NCI-H1930 (cell line): ENCODE measurements at places on chromosomes 2 and 18.

DNA sequence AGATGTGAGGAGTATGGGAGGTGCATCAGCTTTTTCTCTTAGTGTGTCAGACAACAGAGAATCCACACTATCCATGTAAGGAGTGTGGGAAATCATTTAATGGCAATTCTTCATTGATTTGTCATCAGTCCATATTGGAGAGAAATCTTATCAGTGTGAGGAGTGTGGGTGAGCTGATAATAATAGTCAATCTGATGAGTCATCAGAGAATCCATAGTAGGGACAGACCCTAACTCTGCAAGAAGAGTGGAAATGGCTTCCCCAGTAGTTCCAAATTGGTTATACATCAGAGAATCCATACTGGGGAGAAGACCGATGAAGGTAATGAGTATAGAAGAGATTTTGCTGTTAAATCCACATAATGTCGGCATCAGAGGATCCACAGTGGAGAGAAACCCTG is 150.5 kb upstream of the THUMPD2 start:
- no peak for DNase-seq

DNA sequence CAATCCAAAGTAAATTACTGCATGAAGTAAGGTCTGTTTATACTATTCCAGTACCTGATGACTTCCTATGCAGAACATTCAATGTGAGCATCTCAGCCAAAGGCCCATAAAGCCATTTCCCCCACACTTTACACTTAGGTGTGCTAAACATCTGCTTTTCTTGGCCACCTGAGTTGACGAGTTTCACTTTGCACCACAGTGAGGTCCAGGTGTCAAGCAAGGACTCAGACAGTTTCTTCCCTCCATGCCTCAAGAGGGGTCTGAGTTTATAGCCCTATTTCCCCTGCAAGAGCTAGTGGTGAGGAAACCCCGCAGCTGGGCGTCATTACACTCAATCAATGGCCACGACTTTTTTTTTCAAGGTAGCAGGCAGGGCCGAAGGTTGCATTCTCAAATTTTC is 107.7 kb downstream of the MREG start:
- DNase-seq = no peak

DNA sequence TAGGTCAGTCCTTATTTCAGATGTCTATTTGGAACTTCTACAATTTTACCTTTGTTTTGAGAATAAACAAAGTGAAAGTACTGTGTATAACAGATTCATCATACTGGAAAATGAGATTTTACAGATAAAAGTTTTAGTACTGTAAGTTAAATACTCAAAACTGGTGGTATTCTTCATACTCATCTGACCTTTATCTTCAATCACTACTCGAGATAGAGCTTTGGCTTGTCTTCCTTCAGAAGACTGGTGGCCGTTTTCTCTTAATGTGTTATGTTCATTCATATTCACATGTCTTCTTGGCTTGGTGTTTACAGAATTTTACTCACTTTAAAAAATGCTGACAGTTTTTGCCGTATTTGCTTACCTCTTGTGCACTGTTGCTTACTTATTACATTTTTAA is 2.1 kb downstream of the SPOPL start:
- no peak for DNase-seq

- no peak for DNase-seq
Measured at GRCh38 chr2:196915507-196916189, 10.9 kb downstream of the PGAP1 start.

DNA sequence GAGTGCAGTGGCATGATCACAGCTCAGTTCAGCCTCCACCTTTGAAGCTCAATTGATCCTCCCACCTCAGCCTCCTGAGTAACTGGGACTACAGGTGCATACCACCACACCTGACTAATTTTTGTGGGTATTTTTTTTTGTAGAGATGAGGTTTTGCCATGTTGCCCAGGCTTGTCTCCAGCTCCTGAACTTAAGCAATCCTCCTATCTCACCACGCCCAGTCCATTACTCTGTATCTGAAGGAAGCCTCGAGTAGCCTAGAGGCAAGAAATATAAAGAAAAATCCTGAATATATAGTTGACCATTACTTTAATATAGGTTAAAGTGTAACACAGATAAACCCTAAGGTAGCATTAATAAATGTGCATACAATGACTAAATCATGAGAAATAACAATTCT is 686.8 kb upstream of the PIK3C3 start:
- DNase-seq = no peak

GRCh38 chr18:26863122-26863879 is 2.2 kb downstream of the AQP4 start:
- DNase-seq = peak; percentile 39

DNA sequence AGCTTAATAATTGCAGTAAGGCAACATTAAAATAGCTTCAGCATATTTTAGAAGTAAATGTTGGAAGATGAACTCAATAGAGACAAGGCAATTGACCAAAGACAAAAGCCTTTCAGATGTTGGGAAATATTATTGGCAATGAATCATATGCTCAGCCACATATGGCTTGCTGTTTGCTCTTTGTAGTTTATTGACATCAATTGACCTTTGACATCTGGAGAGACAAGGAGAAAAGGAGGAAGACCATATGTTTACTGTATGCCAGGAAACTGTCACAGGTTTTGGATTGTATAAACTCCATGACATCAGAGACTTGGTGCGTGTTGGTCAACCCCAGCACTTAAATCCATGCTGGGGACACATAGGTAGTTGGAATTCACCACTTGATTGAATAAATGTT is 60.6 kb upstream of the SLC16A14 start:
- no peak for DNase-seq

- no peak for DNase-seq
Measured at GRCh38 chr2:61784643-61785042, 69.2 kb downstream of the FAM161A start.

- DNase-seq = no peak
Measured at GRCh38 chr2:137192366-137193310, 427.3 kb downstream of the THSD7B start.

DNA sequence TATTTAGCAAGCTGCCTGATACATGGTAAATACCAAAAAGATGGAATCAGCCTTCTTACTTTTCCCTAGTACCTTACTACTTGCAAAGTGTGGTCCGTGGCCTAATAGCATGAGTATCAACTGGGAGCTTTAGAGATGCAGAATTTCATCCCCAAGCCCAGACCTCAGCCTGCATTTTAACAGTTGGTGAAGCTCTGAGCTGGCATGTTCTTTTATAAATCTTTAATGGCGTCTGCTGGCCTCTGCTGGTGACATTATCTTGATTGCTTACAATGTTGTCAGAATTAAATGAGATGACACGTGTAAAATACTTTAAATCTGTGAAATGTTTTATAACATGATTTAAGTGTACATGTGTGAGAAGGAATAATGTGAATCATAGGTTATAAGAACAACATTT is 115.1 kb upstream of the NOSTRIN start:
- no peak for DNase-seq

DNA sequence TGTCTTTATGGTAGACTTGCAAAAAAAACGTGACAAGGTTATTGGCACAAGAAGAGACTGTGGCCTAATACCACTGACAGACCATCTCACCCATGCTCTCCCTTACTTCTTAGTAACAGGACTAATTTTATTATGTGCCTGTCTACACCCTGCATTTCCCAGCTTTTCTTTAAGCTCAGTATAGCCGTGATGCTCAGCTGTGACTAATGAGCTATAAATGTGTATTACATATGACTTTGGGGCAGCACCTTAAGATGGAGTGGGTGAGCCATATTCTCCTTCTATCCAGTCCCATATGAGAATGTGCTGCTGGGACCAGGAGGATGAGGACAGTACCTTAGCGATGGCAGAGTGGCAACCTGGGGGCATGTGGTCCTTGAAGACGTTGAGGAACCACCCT is 293.5 kb downstream of the RNF144A start:
- DNase-seq = no peak
